ENCODE measurements at places on chromosomes 4 and X. TPM values are rescaled to one million over a fixed set of nuclear protein-coding genes. Genes with fewer than 3 reads are reported as not detected.

The NAP1L3 gene
- 11.7 TPM for total RNA-seq

The SMIM9 gene
- not detected for total RNA-seq

The MAGEC2 gene
- total RNA-seq: not detected

The BMP2K gene
- total RNA-seq: 22.4 TPM

The TSPYL2 gene
- total RNA-seq: 9.5 TPM

The IL2RG gene
- 0.98 TPM for total RNA-seq

The MEPE gene
- not detected for total RNA-seq

DNA sequence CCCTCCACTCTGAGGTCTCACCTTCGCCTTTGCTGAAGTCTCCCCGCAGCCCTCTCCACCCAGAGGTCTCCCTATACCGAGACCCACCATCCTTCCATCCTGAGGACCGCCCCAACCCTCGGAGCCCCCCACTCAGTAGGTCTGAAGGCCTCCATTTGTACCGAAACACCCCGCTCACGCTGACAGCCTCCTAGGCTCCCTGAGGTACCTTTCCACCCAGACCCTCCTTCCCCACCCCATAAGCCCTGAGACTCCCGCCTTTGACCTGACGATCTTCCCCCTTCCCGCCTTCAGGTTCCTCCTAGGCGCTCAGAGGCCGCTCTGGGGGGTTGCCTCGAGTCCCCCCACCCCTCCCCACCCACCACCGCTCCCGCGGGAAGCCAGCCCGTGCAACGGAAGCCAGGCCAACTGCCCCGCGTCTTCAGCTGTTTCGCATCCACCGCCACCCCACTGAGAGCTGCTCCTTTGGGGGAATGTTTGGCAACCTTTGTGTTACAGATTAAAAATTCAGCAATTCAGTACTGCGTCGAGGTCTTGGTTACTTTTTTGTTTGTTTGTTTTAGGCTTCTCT, 5.0 kb downstream of the SOD3 start:
- peak; percentile 48 for DNase-seq
- H3K36me3 ChIP-seq: no peaks in the 10 kb centered on the region
- H3K4me3 ChIP-seq: peak overlapping the region; percentile 31
- no peak overlapping the region for H3K27ac ChIP-seq
- H3K4me1 ChIP-seq: peaks cover 30% of the 10 kb centered on the region

GRCh38 chrX:49147282-49147681, 15.3 kb upstream of the MAGIX start:
- H3K27me3 ChIP-seq: no peaks in the 10 kb centered on the region
- H3K4me1 ChIP-seq: no peaks in the 10 kb centered on the region
- H3K27ac ChIP-seq: no peak overlapping the region
- H3K36me3 ChIP-seq: no peaks in the 10 kb centered on the region
- no peak for DNase-seq
- no peak overlapping the region for H3K4me3 ChIP-seq

- no peaks in the 10 kb centered on the region for H3K27me3 ChIP-seq
- no peaks in the 10 kb centered on the region for H3K36me3 ChIP-seq
- no peak overlapping the region for H3K4me3 ChIP-seq
- no peaks in the 10 kb centered on the region for H3K4me1 ChIP-seq
- DNase-seq: no peak
These were observed 92.1 kb downstream of the RELL1 start for GRCh38 chr4:37594099-37594498.

- H3K36me3 ChIP-seq: no peaks in the 10 kb centered on the region
- peak; percentile 65 for DNase-seq
- no peaks in the 10 kb centered on the region for H3K4me1 ChIP-seq
- no peak overlapping the region for H3K27ac ChIP-seq
These were observed 142.3 kb upstream of the SLIT2 start for GRCh38 chr4:20109391-20109790.

DNA sequence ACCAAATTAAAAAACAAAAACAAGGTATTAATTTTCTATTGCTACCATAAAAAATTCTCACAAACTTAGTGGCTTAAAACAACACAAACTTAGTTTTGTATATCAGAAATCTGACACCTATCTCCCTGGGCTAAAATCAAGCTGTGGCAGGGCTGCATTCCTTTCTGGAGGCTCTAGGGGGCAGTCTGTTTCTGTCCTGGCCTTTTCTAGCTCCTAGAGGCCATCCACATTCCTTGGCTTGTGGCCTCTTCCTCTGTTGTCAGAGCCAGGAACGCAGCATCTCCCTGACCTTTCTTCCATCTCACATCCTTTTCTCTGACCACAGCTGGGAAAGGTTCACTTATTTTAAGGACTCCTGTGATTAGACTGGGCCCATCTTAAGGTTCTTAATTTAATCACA, 38.9 kb upstream of the TLR2 start:
- H3K27me3 ChIP-seq: no peaks in the 10 kb centered on the region
- no peak overlapping the region for H3K27ac ChIP-seq
- H3K4me1 ChIP-seq: no peaks in the 10 kb centered on the region

DNA sequence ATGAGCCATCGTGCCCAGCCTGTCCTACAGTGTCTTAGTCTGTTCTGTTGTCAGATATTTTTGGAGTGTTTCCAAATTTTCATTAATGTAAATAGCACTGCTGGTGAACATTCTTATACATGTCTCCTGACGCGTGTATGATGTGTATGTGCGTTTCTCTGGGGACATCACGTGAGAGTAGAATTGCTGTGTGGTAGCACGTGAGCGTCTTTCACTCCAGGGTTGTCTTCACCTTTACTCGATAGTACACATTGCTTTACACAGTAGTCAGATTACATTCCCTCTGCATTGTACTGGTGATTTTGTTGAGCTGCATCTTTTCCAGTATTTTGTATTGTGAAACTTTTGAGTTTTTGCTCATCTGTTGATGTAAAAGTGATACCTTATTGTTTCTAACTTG, 60.0 kb downstream of the ARHGAP10 start:
- no peak for DNase-seq
- no peak overlapping the region for H3K4me3 ChIP-seq
- no peaks in the 10 kb centered on the region for H3K36me3 ChIP-seq

DNA sequence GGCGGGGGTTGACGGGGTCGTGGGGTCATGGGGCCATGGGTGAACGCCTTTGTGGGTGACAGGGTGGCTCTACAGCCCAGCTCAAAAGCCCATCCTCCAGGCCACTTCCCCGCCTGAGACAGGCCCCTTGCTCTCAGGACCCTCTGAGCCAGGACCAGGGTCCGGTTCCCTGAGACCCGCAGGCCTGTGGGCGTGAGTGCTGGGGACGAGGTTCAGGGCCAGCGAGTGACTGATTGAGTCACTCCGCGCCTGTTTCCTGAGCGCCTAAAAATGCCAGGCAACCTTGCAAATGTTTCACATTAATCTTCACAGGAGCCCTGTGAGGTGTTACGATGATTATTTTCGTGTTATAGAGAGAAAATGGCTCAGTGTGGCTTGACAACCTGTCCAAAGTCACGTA, 97.8 kb downstream of the ZNF674 start:
- no peaks in the 10 kb centered on the region for H3K36me3 ChIP-seq
- H3K27ac ChIP-seq: peak overlapping the region; percentile 59
- peak overlapping the region; percentile 71 for H3K4me3 ChIP-seq
- H3K27me3 ChIP-seq: peaks cover 10% of the 10 kb centered on the region

GRCh38 chr4:128844931-128845330, 35.4 kb downstream of the JADE1 start:
- no peak overlapping the region for H3K27ac ChIP-seq
- H3K27me3 ChIP-seq: no peaks in the 10 kb centered on the region
- no peak overlapping the region for H3K4me3 ChIP-seq

DNA sequence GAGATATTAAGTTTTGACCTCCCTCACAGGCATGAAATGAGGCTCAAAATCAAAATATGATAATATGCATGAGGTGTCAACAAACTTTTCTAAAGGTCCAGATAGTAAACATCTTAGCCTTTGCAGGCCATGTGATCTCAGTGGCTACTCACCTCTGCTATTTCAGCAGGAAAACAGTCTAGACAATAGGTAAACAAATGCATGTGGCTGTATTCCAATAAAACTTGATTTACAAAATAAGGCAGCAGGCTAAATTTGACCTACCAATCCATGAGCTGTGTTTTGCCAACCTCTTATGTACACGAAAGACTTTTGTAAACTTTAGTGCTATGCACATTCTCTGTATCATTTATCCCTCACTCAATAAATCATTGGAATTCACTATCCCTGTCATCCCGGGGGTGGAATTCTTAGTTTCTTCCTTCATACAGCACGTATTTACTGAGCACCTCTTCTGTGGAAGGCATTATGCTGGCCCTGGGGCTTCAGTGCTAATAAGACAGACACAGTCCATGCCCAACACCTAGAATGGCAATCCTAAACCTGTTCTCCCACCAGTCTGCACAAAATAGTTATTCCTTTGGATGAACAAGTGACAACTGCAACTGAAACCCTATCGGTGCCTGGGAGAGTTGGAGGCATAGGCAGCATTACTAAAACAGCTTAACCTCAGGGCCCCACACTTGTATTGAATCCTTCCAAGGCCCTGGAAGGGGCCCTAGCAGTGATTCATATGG, 19.9 kb downstream of the MAGEB17 start:
- peaks cover 15% of the 10 kb centered on the region for H3K27me3 ChIP-seq
- H3K27ac ChIP-seq: no peak overlapping the region
- H3K4me1 ChIP-seq: no peaks in the 10 kb centered on the region
- H3K36me3 ChIP-seq: no peaks in the 10 kb centered on the region
- no peak for DNase-seq
- H3K4me3 ChIP-seq: no peak overlapping the region

- H3K36me3 ChIP-seq: no peaks in the 10 kb centered on the region
- H3K27ac ChIP-seq: no peak overlapping the region
- H3K4me1 ChIP-seq: no peaks in the 10 kb centered on the region
- DNase-seq: no peak
These were observed 133.3 kb upstream of the PRPS2 start for GRCh38 chrX:12657881-12658280.

DNA sequence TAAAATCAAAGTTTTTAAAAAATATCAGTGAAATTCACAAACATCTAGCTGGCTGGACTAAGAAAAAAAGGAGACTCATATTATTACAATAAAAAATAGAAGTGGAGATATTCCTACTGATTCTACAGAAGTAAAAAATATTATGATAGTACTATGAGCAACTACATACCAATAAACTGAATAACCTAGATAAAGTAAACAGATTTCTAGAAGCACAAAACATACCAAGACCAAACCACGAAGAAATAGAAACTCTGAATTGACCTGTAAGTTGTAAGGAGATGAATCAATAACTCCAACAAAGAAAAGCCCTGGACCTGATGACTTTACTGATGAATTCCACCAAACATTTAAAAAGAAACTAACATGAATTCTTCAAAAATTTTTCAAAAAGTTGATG, 867.3 kb downstream of the PCDH18 start:
- no peaks in the 10 kb centered on the region for H3K4me1 ChIP-seq
- H3K27ac ChIP-seq: no peak overlapping the region
- no peaks in the 10 kb centered on the region for H3K36me3 ChIP-seq
- H3K4me3 ChIP-seq: no peak overlapping the region
- H3K27me3 ChIP-seq: no peaks in the 10 kb centered on the region
- DNase-seq: no peak

DNA sequence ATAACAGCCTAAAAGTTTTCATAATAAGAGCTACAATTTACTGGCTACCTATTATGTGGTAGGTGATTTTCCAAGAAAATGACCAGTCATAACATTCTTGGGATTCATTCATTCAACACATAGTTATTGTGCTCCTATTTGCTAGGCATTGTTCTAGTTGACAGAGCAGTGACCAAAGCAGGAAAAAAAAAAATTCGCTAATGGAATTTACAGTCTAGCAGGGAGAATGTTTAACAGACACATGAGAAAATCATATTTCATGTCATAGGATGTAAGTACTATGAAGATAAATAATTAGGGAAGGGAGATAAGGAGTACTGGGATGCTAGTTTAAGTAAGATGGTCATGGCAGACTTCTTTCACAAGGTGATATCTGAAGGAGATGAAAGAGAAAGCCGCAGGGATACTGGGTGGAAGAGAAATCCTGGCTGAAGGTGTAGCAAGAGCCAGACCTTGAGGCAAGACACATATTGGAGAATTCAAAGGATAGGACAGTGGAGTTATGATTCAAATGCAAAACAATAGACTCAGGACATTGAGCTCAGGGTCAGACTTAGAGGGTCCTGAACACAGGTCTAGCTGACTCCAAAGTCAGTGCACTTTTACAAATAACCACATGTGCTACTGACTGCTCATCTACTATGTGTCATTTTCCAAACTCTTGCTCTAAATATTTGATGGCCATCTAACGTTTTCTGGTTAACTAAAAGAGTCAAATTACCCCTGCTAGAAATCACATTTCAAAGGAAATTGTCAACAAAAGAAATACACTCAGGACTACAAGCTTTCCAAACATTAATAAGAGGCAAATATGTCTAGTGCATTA, 20.4 kb downstream of the SPCS3 start:
- H3K4me3 ChIP-seq: no peak overlapping the region
- no peak overlapping the region for H3K27ac ChIP-seq
- no peak for DNase-seq
- H3K36me3 ChIP-seq: no peaks in the 10 kb centered on the region
- H3K4me1 ChIP-seq: no peaks in the 10 kb centered on the region

DNA sequence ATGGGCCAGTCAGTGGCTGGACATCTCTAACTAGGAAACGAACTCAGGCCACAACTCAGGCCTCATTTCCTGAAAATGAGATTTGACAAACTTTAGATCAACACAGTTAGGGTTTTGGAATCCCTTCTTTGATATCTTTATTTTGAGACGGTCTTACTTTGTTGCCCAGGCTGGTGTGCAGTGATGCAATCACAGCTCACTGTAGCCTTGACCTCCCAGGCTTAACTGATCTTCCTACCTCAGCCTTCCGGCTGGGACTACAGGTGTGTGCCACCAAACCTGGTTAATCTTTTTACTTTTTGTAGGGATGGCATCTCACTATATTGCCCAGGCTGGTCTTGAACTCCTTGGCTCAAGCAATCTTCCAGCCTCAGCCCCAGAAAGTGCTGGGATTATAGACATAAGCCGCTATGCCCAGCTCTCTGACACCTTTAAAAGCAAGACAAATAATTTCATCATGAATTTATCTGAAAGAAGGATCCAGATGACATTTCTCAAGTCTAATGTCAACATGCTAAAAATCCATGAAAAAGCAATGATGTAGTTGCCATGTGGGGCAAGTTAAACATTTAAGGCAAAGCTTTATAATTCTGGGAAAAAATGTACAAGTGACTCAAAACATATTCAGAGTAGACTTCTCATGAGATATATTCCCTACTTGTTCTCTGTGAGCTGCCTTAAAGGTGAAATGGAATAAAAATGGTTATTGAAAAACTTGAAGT, 89.1 kb upstream of the CBR4 start:
- peak overlapping the region; percentile 89 for H3K27ac ChIP-seq
- H3K36me3 ChIP-seq: peaks cover 28% of the 10 kb centered on the region
- H3K4me3 ChIP-seq: no peak overlapping the region
- H3K4me1 ChIP-seq: peaks cover 31% of the 10 kb centered on the region
